Activated T-helper 1 cell treated with anti-CD3 and anti-CD28 coated beads, Interleukin-2, amount 50 U/mL, for 16 hours (primary cell): ENCODE measurements at places on chromosomes 4 and X.

DNA sequence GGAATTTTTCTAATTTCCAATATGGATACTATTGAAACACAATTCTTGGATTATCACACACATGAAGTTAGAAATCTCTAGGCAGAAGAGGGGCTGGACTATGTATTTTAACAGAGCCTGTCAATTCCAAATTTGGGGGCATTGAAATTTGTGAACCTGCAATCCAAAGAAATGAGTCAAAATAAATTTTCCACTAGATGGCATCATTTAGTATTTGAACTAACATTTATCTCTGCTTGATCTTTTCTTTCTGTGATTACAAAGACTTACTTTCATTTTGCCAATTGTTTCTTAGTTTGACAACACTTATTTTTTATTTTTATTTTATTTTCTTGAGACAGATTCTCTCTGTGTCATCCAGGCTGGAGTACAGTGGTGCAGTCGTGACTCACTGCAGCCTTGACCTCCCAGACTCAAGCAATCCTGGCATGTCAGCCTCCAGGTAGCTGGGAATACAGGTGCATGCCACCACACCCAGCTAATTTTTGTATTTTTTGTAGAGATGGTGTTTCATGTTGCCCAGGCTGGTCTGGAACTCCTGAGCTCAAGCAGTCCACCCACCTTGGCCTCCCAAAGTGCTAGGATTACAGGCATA, 2.7 kb upstream of the PYURF start:
- no peak for DNase-seq

DNA sequence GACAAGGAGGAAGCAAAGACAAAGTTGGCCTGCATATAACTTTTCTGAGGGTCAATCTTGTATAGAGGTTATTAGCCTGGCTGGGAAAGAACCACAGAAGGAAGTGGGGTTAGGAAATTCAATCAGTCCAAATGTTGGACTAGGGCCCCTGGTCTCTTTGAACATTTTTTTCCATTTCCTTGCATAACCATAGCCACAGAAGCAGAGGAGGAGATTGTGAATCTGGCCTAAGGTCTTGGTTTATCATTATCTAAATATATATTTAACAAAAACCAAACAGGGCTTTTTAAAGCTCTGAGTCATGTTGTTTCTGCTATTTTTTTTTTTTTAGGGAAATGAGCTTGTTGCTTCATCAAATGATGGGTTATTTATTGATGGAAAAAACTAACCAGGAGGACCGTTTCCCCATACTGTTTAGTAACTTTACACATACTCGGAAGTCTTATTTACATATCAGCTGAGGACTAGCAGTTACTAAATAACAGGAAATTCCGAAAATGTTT, 97.7 kb upstream of the ACSL4 start:
- no peak for DNase-seq

GRCh38 chr4:146550161-146550560, 28.4 kb upstream of the SLC10A7 start:
- DNase-seq: no peak

GRCh38 chrX:123263270-123263669, 79.2 kb downstream of the GRIA3 start:
- no peak for DNase-seq

GRCh38 chrX:39725928-39726619, 371.7 kb downstream of the BCOR start:
- no peak for DNase-seq

DNA sequence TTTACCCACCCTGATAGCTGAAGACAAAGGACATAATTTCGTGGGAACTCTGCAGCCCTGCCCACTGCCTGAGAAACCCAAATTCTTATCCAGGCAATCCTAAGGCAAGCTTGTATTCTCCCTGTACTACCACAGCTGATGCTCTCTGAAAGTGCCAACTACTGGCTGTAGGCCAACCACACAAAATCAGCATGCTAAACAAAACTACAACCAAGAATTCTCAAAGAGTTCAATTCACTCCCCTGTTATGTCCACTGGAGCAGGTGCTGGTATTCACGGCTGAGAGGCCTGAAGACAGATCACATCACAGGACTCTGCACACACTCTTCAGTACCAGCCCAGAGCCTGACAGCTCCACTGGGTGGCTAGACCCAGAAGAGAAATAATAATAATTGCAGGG, 375.9 kb upstream of the NDST4 start:
- no peak for DNase-seq

DNA sequence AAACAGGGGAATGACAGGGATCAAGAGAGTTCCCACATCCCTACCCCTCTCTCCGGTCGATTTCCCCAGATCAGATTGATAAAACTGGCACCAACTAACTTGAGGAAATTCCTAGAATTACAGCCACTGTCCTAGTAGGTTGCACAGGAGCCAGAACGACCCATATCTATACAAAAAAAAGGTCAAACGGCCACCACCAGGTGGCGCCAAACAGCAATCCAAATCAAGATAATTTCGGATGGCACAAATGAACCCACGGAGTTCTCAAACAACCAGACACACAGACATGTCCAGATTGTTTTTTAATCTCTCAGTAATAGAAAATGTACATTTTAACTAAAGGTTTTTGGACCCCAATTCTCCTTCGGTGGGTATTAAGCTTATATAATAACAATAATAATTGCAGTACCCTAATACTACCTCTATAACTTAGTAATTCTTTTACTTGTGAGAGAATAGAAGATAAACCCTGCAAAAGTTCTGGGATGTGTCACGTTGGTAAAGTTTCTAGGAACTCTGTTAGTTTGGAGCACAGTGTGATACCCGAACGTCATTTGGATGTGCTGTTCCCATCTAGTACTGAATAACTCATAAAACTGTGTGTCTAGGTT, 212.6 kb downstream of the SPOCK3 start:
- peak; percentile 9 for DNase-seq

DNA sequence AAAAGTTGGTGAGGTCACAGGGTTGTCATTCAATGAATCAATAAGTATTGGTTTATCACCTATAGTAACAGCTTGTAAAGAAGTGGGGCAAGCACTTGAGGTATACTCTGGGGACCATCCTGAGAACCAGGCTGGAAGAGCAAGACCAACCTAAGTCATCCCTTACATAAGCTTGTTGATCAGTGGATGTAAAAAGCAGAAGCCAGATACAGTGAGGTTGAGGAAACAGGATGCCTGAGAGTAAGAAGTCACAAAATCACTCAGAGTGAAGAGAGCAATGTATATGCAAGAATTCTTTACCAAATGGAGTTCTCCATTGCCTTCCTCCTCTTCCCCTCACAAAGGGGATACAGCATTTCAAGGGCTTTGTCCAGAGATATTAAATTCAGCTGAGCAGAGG, 76.3 kb upstream of the PACRGL start:
- no peak for DNase-seq

GRCh38 chrX:27924261-27924660, 57.0 kb downstream of the DCAF8L1 start:
- DNase-seq: no peak

GRCh38 chrX:117835034-117835433, 281.6 kb downstream of the KLHL13 start:
- no peak for DNase-seq

- no peak for DNase-seq
These were observed at the start of gene ADRA2C for GRCh38 chr4:3766036-3766784. Gene ADRA2C, plus strand, starts transcription at chr4:3766385. Its CDS starts 222 bp downstream, at chr4:3766607.

DNA sequence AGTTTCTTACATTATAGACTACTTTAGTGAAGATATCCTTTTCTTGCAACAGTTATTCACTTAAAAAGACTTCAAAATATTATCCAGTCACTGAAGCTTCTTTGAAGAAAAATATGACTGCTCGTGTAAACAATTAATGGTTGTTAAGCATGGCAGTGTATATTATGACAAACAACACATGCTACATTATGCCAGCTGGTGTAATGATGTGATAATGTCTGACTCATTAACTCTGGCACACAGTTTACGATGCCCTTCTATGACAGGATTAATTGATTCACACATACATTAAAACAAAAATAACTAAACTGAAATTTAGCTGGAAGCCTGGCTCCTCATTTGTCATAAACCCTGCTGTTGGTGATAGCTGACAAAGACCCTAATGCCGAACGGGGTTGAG, 22.4 kb downstream of the GK2 start:
- no peak for DNase-seq

- no peak for DNase-seq
These were observed 347.2 kb upstream of the DDX53 start for GRCh38 chrX:22652596-22652995.

DNA sequence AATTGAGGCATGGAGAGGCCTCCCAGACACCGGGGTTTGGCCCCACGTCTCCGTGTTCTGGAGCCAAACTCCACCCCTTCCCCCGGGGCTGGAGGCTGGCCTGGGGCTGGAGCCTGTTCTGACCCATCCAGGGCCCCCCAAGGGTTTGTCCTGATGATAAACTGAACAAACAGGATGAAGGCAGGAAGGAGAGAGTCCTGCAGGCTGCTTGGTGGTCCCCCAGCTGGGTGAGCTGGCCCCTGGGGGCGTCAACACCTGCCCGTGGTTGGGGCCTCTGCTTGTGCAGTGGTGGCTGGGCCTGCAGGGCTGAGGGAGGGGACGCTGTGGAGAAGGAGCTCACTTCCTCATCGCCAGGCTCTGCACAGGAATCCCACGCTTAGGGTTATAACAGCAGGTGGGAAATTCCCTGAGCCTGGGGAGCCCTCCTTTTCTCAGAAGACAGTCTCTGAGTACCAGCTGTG, 2.3 kb downstream of the SH3TC1 start:
- peak; percentile 18 for DNase-seq

DNA sequence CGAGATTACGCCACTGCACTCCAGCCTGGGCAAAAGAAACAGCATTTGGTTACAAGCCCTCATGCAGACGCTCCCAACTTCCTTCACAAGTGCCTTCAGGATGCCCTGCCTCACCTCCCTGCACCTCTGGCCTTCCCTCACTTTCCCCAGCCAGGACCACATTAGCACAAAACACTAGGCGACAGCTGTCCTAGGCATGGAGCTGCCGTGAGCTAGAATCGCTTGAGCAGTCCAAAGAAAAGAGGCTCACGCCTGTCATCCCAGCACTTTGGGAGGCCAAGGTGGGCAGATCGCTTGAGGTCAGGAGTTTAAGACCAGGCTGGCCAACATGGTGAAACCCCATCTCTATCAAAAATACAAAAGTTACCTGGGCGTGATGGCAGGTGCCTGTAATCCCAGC, 15.8 kb downstream of the RNF212 start:
- no peak for DNase-seq

- DNase-seq: no peak
These were observed 127.0 kb upstream of the DDIT4L start for GRCh38 chr4:100317032-100317864.

GRCh38 chr4:42617030-42617429, 39.9 kb downstream of the ATP8A1 start:
- DNase-seq: no peak

- DNase-seq: no peak
These were observed 39.3 kb downstream of the RTL9 start for GRCh38 chrX:110397904-110398303.

DNA sequence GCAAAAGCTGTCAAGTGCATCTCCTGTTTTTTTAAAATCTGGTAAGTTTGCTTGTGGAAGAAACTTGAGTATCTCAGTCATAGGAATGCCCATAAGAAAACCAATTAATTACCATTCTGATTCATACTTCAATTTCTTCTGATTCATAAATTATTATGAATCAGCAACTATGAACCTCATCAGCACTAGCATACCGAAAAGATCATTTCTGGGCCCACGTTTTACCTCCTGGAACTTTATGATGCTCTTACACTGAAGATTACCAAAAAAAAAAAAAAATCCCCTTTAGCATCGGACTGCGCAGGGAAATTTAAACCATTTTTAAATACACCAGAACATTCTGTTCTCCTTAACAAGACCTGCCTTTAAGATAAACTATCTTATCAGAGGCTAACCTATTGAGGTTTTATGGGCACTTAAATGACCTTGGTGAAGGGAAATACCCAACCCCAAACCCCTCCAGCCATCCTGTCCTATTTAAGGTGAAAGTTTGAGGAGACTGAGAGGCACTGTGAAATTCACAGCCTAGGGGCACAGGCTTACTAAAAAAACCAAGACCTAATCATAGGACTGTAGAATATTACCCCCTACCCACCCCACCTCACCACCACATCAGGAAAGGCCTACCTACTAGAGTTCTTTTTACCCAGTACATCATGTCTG, 38.2 kb upstream of the ABCG2 start:
- DNase-seq: no peak

GRCh38 chr4:91345632-91346031, 958.1 kb upstream of the GRID2 start:
- no peak for DNase-seq
